DMS79 (cell line): ENCODE measurements at places on chromosomes 2 and 18.

DNA sequence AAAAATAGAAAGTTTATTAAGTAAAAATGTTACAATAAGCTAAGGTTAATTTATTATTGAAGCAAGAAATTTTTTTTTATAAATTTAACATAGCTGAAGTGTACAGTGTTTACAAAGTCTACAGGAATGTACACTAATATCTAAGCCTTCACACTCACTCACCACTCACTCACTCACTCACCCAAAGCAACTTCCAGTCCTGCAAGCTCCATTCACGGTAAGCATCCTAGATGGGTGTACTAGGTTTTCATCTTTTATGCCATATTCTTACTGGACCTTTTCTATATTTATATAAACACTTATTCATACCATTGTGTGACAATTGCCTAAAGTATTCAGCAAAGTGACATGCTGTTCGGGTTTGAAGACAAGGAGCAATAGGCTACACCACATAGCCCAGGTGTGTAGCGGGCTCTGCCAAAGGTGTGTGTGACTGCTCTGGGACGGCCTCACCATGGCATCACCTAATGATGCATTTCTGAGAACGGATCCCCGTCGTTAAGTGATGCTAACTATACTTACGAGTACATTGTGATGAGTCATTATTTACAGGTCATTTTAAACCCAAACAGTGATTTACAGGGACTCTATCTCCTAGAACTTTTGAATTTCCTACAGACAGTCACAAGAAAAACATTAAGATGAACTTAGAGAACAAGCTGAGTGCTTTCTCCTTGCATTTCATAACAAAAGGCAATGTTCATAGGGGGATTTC lies 76.3 kb upstream of the ID2 start:
- DNase-seq, result no peak

- no peak for DNase-seq
These were observed 3.2 kb downstream of the FHL2 start for GRCh38 chr2:105395691-105396090.

DNA sequence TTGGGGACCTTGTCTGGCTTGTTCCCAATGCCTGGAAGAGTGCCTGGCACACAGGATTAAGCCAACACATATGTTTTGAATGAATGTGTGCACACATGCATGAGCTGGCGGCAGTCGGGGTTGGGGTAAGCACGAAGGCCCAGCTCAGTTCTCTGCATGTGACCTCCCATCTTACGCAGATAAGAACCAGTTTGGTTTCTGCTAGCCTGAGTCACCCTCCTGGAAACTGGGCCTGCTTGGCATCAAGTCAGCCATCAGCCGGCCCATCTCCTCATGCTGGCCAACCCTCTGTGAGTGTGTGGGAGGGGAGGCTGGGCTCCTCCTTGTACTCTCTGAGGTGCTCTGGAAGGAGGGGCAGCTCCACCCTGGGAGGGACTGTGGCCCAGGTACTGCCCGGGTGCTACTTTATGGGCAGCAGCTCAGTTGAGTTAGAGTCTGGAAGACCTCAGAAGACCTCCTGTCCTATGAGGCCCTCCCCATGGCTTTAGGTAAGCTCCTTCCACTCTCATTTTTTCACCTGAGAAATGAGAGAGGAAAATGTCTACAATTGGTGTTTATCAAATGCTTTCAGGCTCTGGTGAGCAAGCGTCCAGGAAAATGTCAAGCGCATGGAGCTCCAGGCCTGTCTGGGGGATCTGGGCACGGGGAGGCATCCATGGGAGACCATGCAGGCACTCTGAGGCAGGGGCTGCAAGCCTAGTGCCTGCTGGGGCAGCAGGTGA lies 9.7 kb upstream of the IL1RN start:
- no peak for DNase-seq

DNA sequence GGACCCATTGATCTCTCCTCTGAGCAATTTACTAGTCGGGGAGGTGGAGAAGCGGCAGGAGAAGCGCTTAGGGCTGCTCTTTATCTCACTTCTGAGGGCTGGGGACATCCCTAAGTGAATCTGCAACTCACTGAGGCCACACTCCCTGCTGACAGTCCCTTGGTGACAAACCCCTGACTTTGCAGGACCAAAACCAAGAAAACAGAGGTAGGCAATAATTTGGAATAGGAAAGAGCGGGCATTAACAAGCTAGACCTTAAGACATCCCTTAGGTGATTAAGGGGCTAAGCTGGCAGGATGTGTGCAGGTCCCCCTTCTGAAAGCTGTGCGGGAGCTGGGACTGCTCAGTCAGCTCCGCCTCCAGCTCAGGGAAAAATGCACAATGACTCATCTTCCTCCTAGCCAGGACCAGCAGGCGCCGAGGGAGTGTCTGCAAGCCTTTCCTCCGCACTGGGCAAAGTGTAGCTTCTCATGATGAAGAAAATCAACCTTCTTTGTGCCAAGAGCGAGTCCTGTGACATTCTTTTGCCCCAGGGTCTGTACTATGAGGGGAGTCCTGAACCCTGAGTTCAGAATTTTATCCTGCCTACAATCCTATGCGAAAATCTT lies 63.3 kb downstream of the BOD1L2 start:
- DNase-seq, result no peak

DNA sequence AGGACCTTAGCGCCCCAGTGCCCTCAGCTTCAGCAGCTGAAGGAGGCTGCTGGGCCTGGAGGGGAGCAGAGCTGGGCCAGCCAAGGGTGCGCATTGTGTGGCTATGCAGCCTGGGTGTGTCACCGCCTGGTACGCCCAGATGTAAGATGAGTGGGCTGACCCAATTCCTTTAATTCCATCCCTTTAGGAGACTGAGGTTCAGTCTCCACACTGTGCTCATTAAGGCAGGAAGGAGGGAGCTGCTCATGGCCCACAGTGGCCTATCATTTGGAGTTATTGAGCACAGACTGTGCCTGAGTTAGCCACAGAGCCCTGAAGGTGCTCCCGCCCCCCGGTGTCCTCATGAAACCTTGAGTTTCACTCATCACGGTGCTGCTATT lies 194.1 kb upstream of the GLI2 start:
- DNase-seq, result no peak

DNA sequence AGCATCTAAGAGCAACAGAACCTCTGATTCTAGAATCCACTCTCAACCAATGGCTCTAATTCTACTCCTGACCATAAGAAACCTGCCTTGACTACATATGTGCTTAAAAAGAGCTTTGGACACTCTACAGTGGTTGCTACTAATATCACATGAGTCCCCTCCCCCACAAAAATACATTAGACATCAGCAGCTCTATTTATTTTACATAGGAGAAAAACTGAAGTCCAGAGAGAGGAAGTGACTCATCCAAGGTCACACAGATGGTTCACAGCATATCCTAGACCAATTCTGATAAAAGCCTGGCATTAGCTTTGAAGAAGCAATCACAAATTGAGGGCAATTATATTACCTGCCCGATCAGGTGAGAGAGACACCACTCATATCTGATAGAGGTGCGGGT lies 49.8 kb downstream of the ALK start:
- DNase-seq, result no peak
